Midbrain (tissue), 1 donor: ENCODE measurements at places on chromosomes 7 and 10.

GRCh38 chr7:36284456-36285090 is 105.1 kb upstream of the ANLN start:
- no peak for DNase-seq

- no peak for DNase-seq
Observed at GRCh38 chr7:129781928-129782817, 170.6 kb downstream of the UBE2H start.

DNA sequence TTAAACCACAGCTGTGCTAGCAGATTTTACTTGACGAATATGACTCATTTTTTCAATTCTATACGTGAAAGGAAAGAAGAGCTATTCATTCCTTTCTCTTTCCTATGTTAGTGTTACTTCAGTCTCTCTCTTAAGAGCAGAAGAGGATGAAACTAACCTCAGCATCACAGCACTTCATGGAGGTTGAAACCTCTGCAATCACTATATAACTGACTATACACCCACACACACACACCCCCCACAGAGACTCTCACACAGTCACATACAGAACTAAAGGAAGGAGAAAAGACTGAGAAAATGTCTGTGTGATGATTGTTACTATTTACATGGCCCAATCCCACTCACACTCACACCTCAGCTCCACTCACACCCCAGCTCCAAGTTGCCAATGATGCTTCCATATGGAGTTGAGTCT is 104.2 kb downstream of the KIF20B start:
- DNase-seq: no peak

DNA sequence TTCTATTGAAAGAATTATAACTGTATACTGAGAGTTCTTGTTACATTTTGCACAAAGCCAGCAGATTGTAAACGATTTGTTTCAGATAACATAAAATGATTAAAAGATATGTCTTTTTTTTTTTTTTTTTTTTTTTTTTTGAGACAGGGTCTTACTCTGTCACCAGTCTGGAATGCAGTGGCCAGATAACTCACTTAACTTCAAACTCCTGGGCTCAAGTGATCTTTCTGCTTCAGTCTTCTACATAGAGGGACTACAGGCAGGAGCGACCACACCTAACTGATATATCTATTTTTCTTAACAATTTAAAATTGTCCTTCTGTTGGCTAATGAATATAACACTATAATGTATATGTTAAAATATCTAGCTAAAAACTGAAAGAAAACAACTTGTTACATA is 317.3 kb upstream of the CACNA2D1 start:
- no peak for DNase-seq

- DNase-seq: no peak
Observed at GRCh38 chr7:40186586-40186985, 51.8 kb downstream of the SUGCT start.

- no peak for DNase-seq
Observed at GRCh38 chr7:108066486-108066885, 63.5 kb upstream of the LAMB1 start.

DNA sequence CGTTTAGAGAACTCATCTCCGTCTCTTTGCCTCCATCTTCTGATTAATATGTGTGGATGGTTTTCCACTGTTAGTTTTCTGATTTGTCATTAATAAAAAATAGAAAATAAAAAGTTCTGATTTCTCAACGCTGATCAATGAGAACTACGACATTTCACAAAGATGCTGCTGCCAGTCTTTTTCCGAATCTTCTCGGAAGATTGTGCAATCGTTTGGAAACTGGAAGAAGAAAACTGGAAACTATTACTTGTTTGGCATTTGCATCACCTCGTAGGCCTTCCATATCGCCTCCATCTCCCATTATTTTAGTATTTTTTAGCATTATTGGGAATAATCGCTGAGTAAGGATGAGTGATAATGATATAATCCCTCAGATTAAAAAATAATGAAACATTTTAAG is 123.2 kb upstream of the KLF6 start:
- DNase-seq: no peak

DNA sequence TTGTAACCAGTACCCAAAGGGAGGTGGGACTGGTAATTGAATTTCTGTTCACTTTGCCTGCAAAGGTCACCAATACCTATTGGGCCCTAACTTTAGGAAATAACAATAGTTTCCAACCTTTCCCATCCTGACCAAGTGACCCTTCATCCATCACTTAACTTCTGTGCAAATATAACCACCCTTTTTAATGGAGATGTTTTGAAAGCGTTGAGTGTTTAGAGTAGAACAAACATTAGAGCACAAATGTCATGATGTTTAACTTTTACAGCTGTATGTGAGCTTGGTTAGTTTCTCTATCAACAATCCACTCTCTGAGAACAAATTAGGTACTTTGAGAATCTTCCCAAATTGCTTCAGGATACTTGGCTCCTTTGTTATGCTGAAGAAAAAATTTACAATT is 66.4 kb downstream of the MET start:
- no peak for DNase-seq

DNA sequence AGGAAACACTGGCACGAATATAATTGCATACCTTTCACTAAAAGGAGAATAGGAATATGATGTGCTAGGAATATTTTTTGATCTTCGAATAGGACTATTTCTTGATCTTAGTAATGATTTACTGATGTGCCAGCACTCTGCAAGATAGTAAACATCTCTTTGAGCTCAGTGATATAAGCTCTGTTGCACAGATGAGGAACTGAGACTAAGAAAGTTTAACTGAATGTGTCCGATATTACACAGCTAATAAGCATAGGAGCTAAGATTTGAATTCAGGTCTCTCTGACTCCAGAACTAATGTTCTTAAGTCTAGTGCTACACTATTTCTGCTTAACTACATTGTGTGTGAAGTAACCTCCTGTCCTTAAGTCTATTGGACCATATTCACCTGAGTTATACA is 98.4 kb upstream of the PTPRZ1 start:
- no peak for DNase-seq

DNA sequence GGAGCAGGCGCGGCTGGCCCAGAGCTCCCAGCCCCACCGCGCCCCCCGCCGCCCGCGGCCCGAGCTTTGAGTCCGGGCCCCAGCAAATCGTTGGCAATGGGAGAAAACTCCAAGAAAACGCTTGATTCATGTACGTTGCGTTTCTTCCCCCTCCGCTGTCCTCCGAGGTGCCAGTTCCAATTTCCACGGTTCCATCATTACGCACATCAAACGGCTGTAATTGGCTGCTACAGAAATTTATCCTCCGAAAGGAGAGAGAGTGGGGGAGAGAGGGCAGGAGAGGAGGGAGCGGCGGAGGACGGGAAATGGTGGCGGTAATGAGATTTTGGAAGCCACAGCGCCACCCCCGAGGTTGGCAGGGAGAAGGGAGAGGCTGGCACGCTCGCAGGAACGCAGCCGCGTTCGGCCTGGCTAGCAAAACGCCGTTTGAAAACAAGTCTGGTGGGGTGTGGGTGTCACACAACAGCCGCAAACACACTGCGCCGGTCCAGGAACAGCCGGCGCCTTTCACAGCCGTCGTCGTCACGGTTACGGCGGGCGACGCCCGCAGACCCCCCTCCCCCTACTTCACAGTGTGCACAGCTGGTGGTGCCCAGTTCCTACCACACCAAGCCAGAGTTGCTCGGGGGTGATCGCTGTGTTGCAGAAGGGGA is 57.5 kb downstream of the UNCX start:
- peak; percentile 62 for DNase-seq

- DNase-seq: no peak
Observed at GRCh38 chr10:74640134-74640921, 186.1 kb upstream of the KAT6B start.

- DNase-seq: no peak
Observed at GRCh38 chr10:5064656-5065055, 29.6 kb upstream of the AKR1C3 start.
